ENCODE measurements at places on chromosomes 2 and 18.

DNA sequence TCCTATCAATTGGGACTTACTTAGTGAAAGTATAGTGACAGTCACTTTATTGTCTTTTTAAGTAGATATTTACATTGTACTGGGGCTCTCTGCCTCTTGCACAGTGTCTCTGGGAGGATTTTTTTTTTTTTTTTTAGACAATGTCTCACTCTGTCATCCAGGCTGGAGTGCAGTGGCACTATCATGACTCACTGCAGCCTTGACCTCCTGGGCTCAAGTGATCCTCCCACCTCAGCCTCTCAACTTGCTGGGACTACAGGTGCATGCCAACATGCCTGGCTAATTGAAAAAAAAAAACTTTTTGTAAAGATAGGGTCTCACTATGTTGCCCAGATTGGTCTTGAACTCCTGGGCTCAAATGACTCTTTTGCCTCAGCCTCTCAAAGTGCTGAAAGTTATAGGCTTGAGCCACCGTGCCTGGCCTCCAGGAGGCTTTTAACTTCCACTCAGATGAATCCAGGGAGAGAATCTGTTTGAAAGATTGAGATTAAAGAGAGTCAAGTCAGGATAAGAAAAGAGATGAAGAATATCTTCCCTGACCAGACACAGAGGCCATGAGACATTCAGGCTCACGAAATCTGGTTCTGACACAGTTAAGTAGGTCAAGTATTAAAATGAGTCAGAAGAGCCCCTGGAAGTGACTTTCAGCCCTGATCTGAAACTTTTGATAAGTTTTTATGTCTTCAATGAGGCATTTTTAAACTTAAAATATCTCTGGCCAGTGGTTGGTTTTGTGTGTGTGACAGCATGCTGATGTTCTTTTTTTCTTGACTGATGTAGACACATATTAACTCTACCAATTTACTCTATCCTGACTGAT, 18.3 kb downstream of the ARHGEF33 start:
- H3K4me1 ChIP-seq = 0 out of 2 replicates have a peak, but pooled peaks cover 5% of the 10 kb centered on the region
- H3K27me3 ChIP-seq = no peaks in the 10 kb centered on the region
- DNase-seq = peak; percentile 21
- H3K36me3 ChIP-seq = no peaks in the 10 kb centered on the region
- H3K4me3 ChIP-seq = no peak overlapping the region

DNA sequence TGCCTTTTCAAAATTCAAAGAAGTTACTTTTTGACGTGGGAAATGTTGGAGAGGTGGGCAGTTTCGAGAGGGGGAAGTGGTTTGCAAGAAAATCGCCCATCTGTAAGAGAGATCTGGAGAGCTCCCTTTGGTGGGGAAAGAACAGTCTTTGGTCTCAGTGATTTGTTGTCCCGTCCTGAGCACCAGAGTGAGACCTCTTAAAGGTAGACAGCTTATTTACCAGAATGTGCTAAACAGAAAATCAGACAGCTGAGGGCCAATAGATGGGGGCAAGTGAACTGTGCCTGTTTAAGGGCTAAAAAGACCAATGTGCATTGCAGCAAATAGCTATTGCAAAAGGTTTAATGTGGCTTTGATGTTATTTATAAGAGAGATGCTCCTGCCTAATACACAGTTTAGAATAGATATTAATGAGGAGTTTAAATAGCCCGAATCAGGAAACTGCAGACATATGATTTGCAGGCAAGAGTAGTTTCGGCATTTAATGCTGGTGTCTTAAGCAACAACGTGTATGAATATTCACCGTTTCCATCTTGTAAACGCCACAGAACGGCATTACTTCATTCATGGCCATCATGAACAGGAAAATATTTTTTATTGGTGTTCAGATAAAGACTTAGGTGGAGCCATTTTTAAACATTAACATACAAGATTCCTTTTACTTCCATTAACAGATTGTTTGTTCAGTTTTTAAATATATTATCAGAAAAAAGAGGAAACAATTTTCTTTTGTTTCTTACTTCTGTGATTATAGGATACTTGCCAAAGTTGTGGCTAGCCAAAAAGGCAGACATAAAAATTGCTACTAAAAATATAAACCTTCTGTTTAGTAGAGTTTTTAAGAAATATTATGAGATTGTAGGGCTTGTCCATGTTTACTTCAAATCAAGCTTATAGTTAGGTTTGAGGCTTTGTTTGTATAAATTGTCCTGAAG, 29.6 kb downstream of the ARHGAP15 start:
- H3K4me3 ChIP-seq = no peak overlapping the region
- peak; percentile 2 for DNase-seq
- H3K4me1 ChIP-seq = no peaks in the 10 kb centered on the region
- no peak overlapping the region for H3K27ac ChIP-seq

DNA sequence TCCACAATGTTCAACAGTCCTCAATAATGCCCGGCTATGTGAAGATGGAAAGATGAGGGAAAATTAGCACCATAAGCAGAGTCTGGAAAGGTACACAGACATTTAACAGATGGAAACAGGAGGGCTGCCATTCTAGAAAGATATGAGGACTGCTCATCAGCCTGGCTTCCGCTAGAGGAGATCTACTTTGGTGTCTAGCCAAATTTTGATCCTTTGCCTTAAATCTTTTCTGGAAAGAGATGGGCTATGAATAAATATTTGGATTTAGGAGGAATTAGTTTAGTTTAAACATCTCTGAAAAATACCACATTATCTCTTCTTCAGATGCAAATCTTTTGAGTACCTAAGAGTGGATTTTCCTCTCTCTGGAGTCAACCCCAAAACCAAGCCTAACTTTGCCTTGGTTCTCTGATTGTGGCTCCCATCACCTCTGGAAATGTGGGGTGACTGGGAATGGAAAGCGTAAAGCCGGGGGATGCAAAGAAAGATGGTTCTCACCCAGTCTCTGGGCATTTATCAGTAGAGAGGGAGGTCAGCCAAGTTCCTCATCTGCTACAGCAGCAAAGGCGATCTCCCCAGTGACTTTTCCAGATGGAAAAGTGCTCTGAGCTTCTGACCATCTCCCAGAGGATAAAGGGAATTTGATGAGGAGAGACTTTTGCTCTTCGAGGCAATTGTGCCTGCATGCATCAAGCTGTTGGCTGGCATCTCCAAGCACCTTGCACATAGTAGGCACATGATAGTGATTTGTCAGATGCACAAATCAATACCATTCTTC, 410.6 kb downstream of the ZNF521 start:
- no peaks in the 10 kb centered on the region for H3K4me1 ChIP-seq
- H3K27ac ChIP-seq = no peak overlapping the region
- H3K27me3 ChIP-seq = no peaks in the 10 kb centered on the region
- no peaks in the 10 kb centered on the region for H3K36me3 ChIP-seq
- no peak for DNase-seq

- no peaks in the 10 kb centered on the region for H3K4me1 ChIP-seq
- H3K4me3 ChIP-seq = no peak overlapping the region
- no peak overlapping the region for H3K27ac ChIP-seq
Observed at GRCh38 chr2:195238379-195238778, 418.6 kb upstream of the SLC39A10 start.

- H3K27me3 ChIP-seq = no peaks in the 10 kb centered on the region
- H3K27ac ChIP-seq = no peak overlapping the region
- H3K4me3 ChIP-seq = no peak overlapping the region
- peaks cover 12% of the 10 kb centered on the region for H3K36me3 ChIP-seq
- no peak for DNase-seq
Observed at GRCh38 chr2:53753041-53753440, 14.6 kb upstream of the CHAC2 start.

DNA sequence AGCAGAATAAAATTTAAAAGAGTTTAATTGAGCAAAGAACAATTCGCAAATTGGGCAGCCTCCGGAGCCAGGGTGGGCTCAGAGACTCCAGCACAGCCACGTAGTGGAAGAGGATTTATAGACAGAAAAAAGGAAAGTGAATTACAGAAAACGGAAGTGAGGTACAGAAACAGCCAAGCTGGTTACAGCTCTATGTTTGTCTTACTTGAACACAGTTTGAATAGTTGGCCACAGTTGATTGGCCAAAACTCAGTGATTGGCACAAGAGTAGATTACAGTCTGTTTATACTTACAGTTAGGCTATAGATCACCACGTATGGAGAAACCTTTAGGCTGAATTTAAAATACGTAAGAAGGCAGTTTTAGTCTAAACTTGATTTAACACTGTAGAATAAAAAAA, 78.8 kb upstream of the NEDD4L start:
- H3K4me3 ChIP-seq = no peak overlapping the region
- no peak overlapping the region for H3K27ac ChIP-seq
- no peaks in the 10 kb centered on the region for H3K36me3 ChIP-seq
- no peak for DNase-seq
- H3K4me1 ChIP-seq = peaks cover 6% of the 10 kb centered on the region
- 0 out of 2 replicates have a peak, but pooled peaks cover 8% of the 10 kb centered on the region for H3K27me3 ChIP-seq

GRCh38 chr2:42169874-42170521, 845 bp downstream of the EML4 start:
- H3K4me3 ChIP-seq = peak overlapping the region; percentile 86
- H3K36me3 ChIP-seq = no peaks in the 10 kb centered on the region
- H3K27me3 ChIP-seq = no peaks in the 10 kb centered on the region
- peak; percentile 39 for DNase-seq
- H3K27ac ChIP-seq = peak overlapping the region; percentile 45

DNA sequence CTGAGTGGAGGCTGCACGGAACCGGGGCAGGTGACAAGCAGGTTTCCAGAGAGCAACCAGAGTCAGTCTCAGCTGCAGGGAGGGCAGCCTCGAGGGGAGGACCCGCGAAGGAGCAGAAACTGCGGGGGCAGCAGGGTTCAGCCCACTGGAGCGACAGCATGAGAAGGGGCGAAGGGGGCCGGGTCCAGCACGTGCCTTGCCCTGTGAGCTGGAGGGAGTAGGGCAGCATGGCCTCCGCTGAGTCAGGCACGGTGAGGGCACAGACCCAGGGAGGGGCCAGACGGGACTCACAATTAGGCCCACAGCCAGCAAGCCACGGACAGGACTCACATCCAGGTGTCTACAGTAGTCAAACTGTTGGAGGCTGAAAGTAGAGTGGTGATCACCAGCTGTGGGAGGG, 22.7 kb upstream of the ATP9B start:
- no peaks in the 10 kb centered on the region for H3K36me3 ChIP-seq
- no peaks in the 10 kb centered on the region for H3K4me1 ChIP-seq
- H3K27me3 ChIP-seq = no peaks in the 10 kb centered on the region
- no peak overlapping the region for H3K27ac ChIP-seq

DNA sequence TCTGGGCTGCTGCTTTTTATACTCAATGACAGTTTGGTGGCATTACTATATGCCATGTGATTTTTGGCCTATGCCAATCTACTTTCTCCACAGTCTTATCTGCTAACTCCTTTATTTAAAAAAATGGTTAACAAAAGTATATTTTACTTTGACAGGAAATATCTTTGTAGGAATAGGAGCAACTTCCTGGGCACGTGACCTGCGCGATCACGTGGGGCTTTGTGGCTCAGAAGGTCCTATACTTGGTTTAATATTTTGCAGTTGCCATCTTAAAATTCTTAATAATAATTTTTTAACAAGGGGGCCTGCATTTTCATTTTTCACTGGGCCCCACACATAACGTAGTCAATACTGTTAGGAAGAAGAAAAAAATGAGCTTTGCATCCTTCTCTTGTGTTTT, 249.7 kb downstream of the ACTR3 start:
- no peaks in the 10 kb centered on the region for H3K36me3 ChIP-seq
- no peak overlapping the region for H3K27ac ChIP-seq
- DNase-seq = no peak
- no peaks in the 10 kb centered on the region for H3K4me1 ChIP-seq
- H3K4me3 ChIP-seq = no peak overlapping the region
- H3K27me3 ChIP-seq = no peaks in the 10 kb centered on the region

GRCh38 chr2:232502511-232502910, 14.9 kb upstream of the ECEL1 start:
- DNase-seq = peak; percentile 31
- no peaks in the 10 kb centered on the region for H3K36me3 ChIP-seq
- no peak overlapping the region for H3K27ac ChIP-seq

- no peak for DNase-seq
- no peaks in the 10 kb centered on the region for H3K27me3 ChIP-seq
- no peaks in the 10 kb centered on the region for H3K36me3 ChIP-seq
- H3K4me1 ChIP-seq = no peaks in the 10 kb centered on the region
- H3K4me3 ChIP-seq = no peak overlapping the region
Observed at GRCh38 chr2:176892676-176893226, 319.8 kb upstream of the HNRNPA3 start.

DNA sequence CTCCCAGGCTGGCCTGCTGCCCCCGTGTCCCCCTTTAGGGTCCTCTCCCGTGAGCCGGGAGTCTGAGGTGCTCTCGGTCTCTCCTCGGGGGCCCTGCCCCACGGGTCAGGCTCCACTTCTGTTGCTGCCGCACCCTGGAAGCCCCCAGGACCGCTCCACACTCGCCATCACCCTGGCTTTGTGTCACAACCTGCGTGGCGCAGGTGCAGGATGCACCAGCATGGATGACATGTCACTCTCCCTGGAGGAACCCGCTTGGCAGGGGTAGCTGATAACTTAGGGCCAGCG, 10.8 kb upstream of the ARHGEF4 start:
- no peaks in the 10 kb centered on the region for H3K36me3 ChIP-seq
- no peak overlapping the region for H3K4me3 ChIP-seq
- H3K27ac ChIP-seq = no peak overlapping the region
- H3K4me1 ChIP-seq = 0 out of 2 replicates have a peak, but pooled peaks cover 3% of the 10 kb centered on the region
- DNase-seq = no peak

DNA sequence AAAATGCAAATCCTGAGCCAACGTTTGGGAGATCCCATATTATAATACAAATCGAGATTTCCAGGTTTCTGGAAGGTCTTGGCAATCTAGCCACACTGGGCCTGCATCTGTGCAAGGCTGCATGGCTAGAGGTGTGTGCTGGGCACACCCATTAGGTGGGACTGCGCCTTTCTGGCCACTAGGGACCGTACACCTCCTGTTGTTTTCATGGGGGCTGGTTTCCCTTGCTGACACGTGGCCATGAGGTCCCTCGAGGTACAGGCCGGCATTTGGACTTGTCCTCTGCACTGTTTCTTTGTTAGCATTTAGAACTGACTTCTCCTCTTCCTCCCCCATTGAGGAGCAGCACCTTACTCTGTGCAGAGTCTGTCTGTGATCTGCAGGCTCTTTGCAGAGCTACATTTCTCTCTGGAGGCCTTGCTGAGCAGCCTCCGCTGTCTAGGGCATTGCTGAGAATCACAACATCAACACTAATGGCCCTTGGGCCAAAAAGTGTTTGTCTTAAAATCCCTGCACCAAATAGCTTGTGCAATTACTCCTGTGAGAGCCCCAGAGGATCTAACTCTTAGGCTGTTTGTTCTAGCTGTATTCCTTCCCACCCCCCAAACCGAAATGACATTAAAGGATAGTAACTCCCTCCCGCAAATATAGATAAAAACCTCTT, 131.2 kb downstream of the NEDD4L start:
- H3K4me3 ChIP-seq = no peak overlapping the region
- H3K27me3 ChIP-seq = no peaks in the 10 kb centered on the region
- DNase-seq = no peak
- no peak overlapping the region for H3K27ac ChIP-seq

- no peak overlapping the region for H3K27ac ChIP-seq
- H3K36me3 ChIP-seq = peaks cover 9% of the 10 kb centered on the region
- H3K4me3 ChIP-seq = no peak overlapping the region
- peaks cover 10% of the 10 kb centered on the region for H3K4me1 ChIP-seq
Observed at GRCh38 chr2:218648088-218648786, 11.2 kb downstream of the ZNF142 start.
